CD8-positive, alpha-beta memory T cell (primary cell): ENCODE measurements at places on chromosomes 3 and 15.

DNA sequence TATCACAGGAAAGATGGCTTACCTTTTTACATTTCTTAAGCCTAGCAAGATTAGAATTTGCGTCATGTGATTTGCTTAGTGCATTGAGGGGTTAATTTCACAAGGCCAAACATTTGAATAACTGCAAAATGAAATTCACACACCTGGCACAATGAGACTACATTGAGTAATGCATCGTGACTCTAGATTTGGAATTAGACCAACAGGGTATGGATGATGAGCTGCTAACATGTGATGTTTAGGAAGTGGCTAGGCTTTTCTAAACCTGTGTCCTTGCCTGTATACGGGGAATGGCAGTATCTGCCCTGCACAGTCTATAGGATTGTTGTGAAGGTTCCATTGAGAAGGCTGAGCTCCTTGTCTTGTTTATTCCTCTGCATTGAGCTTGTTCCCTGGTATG, 160.1 kb downstream of the MFSD1 start:
- no peak for DNase-seq

- no peak for DNase-seq
Measured at GRCh38 chr3:61158216-61158615, 93.0 kb downstream of the FHIT start.

DNA sequence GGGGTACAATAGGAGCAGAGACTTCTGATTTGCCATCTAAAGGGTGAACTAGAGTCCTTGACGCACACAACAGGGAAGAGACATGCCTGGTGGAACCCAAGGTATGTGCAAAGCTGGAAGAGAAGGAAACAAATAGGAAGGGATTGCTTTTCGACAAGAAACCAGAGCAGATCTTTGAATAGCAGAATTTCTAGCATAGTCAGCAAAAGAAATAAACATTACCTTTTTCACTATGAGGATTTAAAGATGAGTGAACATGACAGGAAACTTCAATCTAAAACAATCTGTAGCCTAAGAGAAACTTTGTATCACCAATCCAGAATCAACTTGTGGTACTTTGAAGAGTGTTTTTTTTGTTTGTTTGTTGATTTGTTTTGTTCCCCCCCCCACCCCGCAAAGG, 4.9 kb downstream of the IL5RA start:
- no peak for DNase-seq

- no peak for DNase-seq
Measured at GRCh38 chr3:110743984-110744383, 327.6 kb upstream of the NECTIN3 start.

DNA sequence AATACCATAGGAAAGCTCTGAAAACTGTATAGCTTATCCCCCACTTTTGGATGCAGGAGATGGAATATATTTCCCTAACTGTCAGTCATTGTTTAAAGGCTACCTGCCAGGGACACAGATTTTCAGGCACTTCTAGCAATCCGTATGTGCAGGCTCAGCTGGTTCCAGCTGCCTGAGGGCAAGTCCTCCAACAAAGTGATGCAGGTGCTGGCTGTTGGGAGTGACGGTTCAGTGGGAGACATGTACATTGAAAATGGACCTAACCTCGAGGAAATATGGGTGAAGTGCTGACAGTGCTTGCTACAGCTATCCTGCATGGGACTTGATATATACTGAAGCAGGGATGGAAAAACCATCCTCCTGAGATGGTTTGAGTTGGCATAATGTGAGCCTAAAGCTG, 153.1 kb upstream of the GAP43 start:
- no peak for DNase-seq

- DNase-seq, result no peak
Measured at GRCh38 chr3:107987036-107987939, 103.5 kb downstream of the CD47 start.
